ENCODE measurements at places on chromosomes 2 and 18.

DNA sequence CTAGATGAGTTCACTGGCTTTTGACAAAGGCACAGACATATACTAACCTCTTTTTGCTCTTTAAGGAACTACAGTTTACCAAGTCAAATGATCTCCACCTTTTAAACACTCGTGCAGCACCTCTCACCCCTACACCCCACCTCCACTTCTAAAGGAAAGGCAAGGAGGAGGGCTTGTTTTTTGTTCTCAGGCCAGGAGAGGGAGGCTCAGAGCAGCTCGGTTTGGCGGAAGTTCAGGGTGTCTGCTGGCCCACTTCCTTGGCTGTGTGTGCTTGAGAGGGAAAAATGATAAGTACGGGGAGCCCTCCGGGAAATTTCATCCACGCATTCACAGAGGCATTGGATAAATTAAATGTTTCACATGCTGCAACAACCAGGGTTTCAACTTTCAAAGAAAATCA lies 667.9 kb downstream of the BCL11A start:
- DNase-seq: no peak

DNA sequence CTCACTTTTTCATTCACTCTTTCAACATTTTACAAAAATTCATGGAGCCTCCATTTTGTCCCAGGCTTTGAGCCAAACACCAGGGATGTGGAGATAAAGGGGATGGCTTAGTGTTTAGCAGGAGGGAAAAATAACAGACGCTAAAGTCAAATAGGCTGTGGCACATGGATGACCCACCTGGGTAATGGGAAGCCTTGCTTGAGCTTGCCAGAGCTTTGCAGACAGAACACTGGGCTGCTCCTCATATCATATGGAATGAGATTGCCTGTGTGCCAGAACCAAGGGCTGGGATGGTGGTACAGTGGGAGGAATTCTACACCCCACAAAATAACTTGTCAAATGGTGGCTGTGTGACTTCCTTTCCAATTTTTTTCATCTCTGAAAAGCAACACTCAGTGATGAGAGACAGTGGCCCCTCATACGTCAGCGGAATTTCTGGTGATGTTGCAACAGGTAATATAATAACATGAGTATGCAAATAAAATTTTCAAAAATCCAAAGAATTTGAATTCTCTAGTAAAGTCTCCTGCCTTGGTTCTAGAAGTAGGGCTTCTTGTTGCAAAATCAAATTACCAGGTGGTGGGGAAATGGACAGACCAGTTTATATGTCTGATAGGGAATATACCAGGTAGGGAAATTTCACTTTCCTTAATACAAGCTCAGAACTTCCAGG lies 252.9 kb downstream of the CLIP4 start:
- DNase-seq: no peak

DNA sequence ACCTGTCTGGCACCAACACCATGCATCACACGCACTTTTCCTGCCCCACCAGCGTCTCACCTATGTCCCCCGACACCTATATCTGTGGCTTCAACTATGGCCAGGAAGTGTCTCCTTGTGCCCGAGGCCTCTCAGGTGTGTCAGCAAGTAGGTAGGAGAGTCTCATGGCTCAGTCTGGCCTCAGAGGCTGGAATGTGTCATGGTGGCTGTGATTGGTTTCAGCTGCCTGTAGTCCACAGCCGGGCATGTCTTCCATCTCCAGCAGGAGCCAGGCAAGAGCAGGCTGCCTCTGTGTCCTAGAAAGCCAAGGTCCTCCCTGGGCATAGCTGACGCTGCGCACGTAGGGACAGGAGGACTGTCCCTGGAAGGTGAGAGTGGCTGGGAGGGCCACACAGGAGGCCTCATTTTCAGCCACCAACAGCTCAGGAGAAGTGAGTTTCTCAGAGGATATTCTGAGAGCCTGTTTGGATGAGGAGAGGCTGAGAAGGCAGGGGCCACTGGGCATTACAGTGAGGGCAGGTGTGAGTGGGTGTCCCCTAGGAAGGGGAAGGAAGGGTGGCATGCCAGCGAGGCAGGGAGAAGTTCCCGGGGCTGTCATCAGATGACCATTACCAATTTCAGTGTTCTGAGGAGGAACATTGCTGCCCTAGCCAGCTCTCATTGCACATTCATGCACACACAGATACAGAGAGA lies 47.2 kb downstream of the SDC1 start:
- DNase-seq: no peak

DNA sequence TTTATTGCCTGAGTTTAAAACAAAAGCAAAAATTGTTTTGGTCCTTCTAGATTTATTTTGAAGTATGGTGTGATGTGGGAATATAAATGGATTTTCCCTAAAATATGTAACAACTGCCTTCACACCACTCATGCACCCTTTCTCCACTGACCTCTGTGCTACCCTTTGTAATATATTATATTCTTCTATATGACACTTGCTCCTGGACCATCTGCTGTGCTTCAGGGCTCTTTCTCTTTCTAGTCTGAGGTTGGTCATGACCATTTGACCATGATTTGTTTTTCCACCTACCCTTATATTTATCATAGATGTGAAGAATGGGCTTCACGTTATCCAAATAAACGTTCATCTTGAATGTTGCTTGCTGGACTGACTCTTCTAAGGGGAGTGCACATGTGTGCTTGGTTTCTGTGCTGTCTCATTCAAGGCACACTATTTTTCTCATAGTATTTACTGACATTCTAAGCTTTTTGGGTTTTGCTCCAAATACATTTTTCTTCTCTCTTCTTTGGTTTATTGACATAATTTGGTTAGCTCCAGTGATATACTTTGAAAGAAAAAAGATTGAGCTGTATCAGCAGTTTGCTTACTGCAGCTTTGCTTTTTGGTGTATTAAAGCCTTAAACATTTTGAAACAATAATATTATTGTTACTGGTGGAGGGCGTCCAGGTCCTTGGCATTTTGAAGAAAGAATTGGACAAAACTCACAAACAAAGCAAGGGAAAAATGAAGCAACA lies 61.8 kb downstream of the VWA3B start:
- DNase-seq: no peak

DNA sequence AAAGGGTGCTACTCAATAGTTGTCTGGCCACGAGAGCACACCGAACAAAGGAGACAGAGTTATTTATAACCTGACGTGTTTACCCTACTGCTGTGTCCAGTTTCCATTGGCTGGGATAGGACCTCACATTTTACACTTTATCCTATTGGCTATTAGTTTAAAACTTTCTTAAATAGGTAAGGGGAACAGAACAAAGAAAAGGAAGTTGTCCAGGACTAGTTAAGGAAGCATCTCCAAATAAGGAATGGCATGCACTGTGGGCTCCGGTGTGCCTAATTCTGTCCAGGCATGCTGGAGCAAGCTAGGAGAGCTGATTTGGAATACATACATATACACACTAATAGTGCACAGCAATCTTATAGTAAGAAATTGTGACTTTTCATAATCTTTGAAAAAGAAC lies 72.2 kb downstream of the CAB39 start:
- no peak for DNase-seq

- DNase-seq: no peak
These were observed 184.0 kb downstream of the SNTG2 start for GRCh38 chr2:1134629-1135028.

- no peak for DNase-seq
These were observed at the start of gene CHRNG for GRCh38 chr2:232539298-232540231. TSS of gene CHRNG (plus strand) at chr2:232539692. CDS start at chr2:232539748, 56 bp downstream.

- DNase-seq: no peak
These were observed 2.5 kb upstream of the POMC start for GRCh38 chr2:25170888-25171287.

- DNase-seq: no peak
These were observed 222.8 kb downstream of the SOX11 start for GRCh38 chr2:5914811-5915611.
